DMS53 (cell line): ENCODE measurements at places on chromosomes 7 and 10.
A peak's percentile ranks its signal among the peaks of the same experiment; 100 is the strongest.

GRCh38 chr10:97731346-97732051 is 5.4 kb upstream of the ZFYVE27 start:
- DNase-seq: peak; percentile 94

DNA sequence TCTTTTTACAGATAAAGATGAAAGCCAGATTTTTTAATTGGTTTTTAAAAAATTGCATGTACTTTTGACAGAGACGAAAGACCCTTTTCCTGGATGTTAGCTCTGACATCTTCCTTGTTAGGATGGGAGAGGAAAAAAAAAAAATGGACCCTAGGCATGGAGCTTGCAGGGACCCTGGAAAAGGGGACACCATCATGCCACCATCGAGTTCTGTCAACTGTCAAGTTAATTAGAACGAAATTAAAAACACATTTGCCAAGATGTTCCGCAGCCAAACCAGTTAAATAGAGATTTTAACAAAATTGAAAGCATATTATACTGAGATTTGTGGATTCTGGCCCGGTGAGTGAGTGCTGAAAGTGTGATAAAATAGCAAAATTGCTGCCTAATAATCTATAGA is 202.6 kb downstream of the BUB3 start:
- DNase-seq: no peak

- DNase-seq: no peak
Observed at GRCh38 chr10:102429468-102429867, 2.9 kb downstream of the CUEDC2 start.

DNA sequence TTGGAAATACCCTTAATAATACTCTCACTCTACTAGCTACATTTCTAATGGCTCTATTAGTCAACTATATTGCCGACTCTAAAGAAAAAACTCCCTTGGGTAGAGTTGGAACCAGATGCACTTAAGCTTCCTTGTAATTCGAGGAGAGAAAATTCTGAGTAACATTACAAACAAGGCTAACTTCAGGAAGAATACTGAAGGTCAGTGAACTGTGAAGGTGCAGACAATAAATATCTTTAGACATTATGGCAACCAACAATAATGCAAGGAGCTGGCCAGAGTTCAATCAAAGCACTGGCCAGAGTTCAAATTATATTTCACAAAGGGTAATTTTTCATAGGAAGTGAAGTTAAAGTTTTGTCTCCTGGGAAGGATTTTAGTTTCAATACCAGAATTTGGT is 40.7 kb upstream of the MRLN start:
- DNase-seq: peak; percentile 13

DNA sequence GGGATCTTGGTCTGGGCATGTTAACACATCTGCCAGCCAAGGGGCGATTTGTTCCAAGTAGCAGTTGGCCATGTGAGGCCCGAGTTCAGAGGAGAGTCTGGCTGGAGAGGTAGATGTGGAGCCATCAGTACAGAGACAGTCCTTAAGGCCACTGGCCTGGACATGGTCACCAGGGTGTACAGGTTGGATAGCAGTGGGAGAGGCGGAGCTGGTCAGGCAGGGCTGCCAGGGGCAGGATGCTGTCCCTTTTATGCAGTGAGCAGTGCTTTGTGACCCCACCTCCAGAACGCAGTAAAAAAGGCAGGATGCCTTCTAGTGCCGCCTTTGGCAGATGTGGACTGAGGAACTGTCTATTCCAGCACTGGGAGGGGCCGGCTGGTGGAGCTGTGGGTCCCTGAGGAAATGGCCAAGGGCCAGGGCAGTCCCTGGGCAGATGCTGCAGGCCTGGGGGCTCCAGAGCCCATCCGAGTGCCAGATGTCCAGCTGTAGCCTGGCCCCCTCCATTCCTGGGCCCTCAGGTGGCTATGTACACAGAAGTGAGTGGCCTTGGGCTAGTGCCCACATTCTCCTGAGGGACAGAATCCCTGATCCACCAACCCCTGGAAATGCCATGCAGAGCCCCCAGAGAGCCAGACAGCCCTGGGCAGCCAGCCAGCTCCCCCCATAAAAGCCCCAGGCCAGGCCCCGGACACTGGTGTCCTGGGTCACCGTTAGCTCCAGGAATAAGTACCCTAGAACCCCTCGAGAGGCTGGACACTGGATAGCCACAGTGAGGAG is 17.2 kb upstream of the MYL7 start:
- no peak for DNase-seq
